Activated naive CD4-positive, alpha-beta T cell treated with anti-CD3 and anti-CD28 coated beads for 36 hours (primary cell): ENCODE measurements at places on chromosomes 6 and 20. TPM values are rescaled to one million over a fixed set of nuclear protein-coding genes. Genes with fewer than 3 reads are reported as not detected.

GRM1 gene
- total RNA-seq = not detected

XKR7 gene
- 0.02 TPM for total RNA-seq

SYCP2 gene
- total RNA-seq = 1.5 TPM

LTV1 gene
- total RNA-seq = 23.3 TPM

SAMD3 gene
- 2.3 TPM for total RNA-seq

SIRPB1 gene
- total RNA-seq = 2.0 TPM

HSF2 gene
- 22.0 TPM for total RNA-seq

CNR1 gene
- not detected for total RNA-seq

VWA7 gene
- 0.89 TPM for total RNA-seq

PRR18 gene
- total RNA-seq = not detected

MPIG6B gene
- 0.49 TPM for total RNA-seq

BFSP1 gene
- total RNA-seq = not detected

BTNL2 gene
- not detected for total RNA-seq
